Activated CD4-positive, alpha-beta T cell treated with anti-CD3 and anti-CD28 coated beads, Interleukin-2, amount 50 U/mL, for 1 hour (primary cell): ENCODE measurements at places on chromosomes 13 and 19.

- DNase-seq, result no peak
Measured at GRCh38 chr13:53285896-53286430, 257.4 kb downstream of the OLFM4 start.

GRCh38 chr13:26927511-26927910, 166.9 kb upstream of the GPR12 start:
- DNase-seq, result no peak

GRCh38 chr13:99473515-99473914, 27.8 kb upstream of the TM9SF2 start:
- no peak for DNase-seq

- DNase-seq, result no peak
Measured at GRCh38 chr13:89925107-89925506, 1422.4 kb upstream of the MIR17HG start.
